ENCODE measurements at places on chromosomes 12 and 14. TPM values are rescaled to one million over a fixed set of nuclear protein-coding genes. Genes with fewer than 3 reads are reported as not detected.

Gene SLC38A4
- 0.48 TPM for total RNA-seq

Gene DTX1
- 0.56 TPM for total RNA-seq

Gene TAC3
- total RNA-seq, result not detected

GRCh38 chr14:105418269-105419194, 1.1 kb upstream of the MTA1 start:
- no peak for DNase-seq

GRCh38 chr14:96588410-96589257, 86.5 kb downstream of the PAPOLA start:
- no peak for DNase-seq

GRCh38 chr12:58463051-58463450, 457.3 kb downstream of the LRIG3 start:
- no peak for DNase-seq

DNA sequence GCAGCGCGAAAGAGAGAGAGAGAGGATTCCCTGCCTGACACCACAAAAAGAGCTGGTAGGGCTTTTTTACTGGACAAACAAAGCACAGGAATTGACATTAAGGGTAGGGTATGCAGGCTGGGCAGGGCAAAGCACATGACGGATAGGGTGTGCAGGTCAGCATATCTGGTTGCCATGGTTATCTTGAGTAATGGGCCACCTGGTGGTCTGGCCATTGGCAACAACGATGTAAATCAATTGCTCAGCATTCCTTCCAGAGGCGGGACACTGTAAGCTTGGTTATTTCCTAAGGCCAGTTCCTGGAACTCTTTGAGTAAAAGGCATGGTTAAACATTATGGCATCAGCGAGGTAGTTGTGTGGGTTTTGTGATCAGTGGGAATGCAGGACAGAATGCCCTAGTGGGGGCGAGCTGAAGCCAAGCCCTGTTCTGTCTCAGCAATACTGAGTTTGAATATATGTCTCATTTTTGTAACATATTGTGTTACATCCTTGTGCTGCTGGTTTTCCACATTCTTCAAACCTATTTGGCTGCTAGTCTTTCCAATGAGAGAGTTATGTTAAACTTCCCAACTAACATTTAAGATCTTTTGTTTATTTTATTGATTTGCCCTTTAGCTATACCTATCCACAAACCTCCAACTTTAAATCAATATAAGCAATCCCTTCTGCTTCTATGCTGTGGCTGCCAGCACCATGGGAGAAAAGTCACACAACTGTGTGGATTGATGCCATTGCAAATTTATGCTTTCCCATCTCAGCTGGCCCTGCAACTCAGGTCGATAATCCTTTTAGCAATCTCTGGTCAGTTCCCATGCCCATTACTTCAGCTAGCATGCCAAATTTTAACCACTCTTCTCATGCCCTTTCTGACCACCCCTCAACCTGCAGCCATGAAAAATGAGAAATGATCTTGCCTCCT, 396.7 kb upstream of the PDE3A start:
- no peak for DNase-seq

Gene TMPRSS12
- not detected for total RNA-seq

GRCh38 chr12:6062757-6063735, 61.4 kb downstream of the VWF start:
- peak; percentile 34 for DNase-seq

- peak; percentile 25 for DNase-seq
Observed at GRCh38 chr12:6967651-6968100, 2.8 kb downstream of the PHB2 start.

Gene PRH2
- total RNA-seq, result not detected

DNA sequence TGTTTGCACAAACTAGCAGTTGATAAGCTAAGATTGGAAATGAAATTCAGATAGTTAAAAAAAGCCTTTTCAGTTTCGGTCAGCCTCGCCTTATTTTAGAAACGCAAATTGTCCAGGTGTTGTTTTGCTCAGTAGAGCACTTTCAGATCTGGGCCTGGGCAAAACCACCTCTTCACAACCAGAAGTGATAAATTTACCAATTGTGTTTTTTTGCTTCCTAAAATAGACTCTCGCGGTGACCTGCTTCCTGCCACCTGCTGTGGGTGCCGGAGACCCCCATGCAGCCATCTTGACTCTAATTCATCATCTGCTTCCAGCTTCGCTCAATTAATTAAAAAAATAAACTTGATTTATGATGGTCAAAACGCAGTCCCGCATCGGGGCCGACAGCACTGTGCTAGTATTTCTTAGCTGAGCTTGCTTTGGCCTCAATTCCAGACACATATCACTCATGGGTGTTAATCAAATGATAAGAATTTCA, 335.6 kb downstream of the TMEM121 start:
- DNase-seq, result no peak

Gene PTGER2
- 0.86 TPM for total RNA-seq

GRCh38 chr14:103206023-103206481, 82.8 kb downstream of the TNFAIP2 start:
- peak; percentile 72 for DNase-seq

DNA sequence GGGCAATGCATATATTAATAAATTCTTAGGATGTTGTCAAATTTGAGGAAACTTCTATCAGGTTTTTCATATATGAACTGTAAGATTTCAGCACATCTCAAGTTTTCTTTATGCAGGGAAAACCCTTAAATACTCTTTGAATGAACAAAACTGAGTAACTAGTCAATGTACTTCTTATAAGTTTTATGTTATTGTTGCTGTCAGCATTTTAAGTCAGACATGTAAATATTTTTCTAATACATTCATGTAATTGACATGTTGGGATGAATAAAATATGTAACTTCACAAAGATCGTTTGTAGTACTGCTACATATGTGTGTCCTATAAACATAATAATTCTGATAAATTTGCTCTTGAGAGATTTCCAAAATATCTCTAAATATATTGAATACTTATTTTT, 109.6 kb downstream of the BMP4 start:
- DNase-seq, result no peak

Gene GPRC5A
- 37.9 TPM for total RNA-seq
